ENCODE measurements at places on chromosomes 1 and 21.
A peak's percentile ranks its signal among the peaks of the same experiment; 100 is the strongest.

- no peak for DNase-seq
These were observed 69.5 kb downstream of the ADARB1 start for GRCh38 chr21:45143855-45144254.

DNA sequence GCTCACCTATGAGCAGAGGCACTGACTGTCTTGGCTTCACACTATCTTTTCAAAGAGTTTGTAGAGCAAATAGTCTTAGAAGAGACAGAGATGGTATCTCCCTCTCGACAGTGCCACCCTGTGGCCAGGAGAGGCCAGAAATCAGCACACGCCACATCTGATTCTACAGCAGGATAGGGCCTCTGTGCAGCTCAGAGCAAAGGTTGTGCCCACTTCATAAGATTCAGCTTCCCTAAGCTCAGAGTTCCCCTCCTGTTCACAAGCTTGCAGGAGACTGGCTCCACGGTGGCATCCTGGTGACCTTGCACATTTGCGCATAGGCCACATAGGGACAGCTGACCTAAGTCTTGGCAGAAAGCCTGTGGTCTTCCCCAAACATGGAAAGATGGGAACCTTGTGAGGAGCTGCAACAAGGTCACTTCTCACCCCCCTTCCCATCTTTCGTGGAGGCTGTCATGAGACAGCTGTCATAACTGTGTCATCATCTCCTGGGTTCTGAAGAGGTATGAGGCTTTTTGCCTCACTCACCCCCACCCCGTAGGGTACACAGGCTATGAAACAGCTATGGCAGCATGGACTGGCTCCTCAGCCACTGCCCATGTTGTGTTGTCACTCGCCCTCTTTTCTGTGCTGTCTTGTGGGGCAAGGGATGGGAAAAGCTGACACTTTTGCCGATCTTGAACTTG lies 3.0 kb downstream of the ITLN2 start:
- DNase-seq: peak; percentile 17

DNA sequence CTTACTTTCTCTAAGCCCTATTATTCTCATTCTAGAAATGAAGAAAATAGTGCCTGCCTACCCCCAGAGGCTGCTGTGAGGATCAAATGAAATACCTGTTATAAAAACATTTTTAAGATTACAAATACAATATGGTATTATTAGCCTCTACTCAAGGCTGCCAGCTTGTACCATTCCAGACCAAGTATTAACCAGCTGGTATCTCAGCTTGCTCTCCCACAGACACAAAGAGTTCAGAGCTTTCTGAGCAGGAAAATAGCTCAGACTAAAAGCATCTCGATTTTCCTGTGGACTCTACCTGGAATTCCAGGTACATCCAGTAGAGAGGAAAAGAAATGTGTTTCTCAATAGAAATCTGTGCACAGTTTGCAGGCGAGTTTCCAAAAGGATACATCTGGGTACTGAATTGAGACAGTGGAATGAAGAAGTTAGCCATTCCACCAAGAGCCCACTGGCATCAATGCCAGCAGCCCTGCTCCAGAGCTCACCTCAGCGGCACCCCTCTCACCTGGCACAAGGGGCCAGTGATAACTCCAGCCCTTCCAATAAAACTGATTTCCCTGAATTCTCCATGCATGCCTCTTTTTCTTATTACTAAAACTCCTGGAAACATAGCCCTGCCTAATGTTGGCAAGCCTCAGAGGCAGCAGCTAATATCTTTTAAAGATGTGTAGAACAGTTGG lies 31.0 kb downstream of the TGFBR3 start:
- no peak for DNase-seq

DNA sequence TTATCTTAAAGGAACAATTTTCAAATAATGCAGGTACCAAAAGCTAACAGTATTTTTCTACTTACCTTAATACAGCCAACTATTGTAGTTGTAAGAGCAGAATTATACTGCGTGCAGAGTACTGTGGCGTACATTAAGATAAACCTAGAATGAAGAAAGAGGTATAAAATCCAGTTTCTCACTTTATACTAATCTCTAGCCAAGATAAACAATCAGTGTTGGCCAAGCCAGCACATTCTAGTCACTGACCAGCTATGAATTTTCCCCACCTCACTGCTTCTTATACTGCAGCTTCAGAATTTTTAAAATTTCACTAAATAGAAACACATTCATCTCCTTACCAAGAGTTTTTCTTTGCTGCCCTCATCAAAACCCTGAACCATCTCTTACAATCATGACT lies 33.6 kb downstream of the SLC35D1 start:
- DNase-seq: no peak

GRCh38 chr1:221777431-221778072 lies 35.7 kb upstream of the DUSP10 start:
- DNase-seq: no peak

- no peak for DNase-seq
These were observed 14.4 kb upstream of the AKR1A1 start for GRCh38 chr1:45535988-45536766.

DNA sequence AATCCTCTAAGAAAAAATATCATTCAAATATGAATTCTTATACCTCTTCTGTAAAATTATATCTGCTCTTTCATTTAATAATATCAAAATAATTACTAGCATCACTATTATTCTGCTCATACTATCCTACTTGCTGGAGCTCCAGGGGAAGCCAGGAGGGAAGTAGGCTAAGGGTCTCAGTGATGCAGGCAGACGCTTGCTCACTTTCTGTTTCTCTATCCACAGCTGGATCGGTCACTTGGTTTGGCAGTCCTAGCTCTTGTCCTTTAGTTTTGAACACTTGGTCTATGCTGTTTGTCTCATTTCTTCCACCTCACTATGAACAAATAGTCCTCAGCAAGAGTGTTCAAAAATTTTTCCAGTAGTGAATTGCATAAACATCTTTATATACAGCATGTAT lies 11.3 kb downstream of the CCDC190 start:
- DNase-seq: no peak

DNA sequence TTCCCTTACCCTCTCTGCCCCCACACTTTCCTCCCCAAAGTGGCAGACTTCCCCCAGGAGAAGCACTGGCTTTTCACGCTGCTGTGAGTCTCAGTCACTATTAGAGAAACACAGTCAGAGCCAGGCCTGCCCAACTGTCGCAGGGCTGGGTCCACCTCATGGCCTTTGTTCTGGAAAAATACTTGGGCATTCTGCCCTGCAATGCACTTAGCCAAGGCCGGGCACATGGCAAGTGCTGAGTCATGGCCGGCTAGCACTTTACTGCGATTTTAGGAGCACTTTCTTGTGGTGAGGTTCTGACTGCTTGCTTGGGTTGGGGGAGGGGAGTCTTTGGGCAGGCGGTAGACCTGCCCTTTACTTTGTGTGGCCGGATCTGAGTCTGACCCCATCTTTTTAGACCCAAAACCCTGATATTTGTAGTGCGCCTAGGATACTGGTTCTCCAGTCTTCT lies 7.7 kb downstream of the EPHX1 start:
- no peak for DNase-seq

GRCh38 chr21:44051462-44051941 lies 39.4 kb downstream of the TRAPPC10 start:
- DNase-seq: no peak

DNA sequence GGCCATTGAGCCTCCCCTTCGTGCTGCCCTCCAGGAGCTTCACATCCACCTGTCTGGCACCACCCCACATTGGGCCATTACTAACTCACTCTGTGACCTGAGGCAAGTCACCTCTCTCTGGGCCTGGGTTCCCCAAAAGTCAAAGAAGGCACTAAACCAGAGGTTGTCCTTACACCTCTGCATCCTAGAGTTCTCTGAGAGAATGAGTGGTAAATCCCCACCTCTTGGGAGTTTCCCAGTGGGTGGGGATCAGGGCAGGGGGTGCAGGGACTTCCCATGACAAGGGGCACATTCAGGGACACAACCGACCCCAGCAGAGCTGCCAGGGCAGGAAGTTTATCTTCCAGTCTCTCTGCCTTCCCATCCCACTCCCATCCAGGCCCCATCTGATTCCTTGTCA lies 99.7 kb downstream of the EPHB2 start:
- DNase-seq: no peak

GRCh38 chr1:178243119-178243518 lies 149.2 kb downstream of the RASAL2 start:
- DNase-seq: no peak

GRCh38 chr1:228937851-228938536 lies 202.7 kb downstream of the RHOU start:
- no peak for DNase-seq

DNA sequence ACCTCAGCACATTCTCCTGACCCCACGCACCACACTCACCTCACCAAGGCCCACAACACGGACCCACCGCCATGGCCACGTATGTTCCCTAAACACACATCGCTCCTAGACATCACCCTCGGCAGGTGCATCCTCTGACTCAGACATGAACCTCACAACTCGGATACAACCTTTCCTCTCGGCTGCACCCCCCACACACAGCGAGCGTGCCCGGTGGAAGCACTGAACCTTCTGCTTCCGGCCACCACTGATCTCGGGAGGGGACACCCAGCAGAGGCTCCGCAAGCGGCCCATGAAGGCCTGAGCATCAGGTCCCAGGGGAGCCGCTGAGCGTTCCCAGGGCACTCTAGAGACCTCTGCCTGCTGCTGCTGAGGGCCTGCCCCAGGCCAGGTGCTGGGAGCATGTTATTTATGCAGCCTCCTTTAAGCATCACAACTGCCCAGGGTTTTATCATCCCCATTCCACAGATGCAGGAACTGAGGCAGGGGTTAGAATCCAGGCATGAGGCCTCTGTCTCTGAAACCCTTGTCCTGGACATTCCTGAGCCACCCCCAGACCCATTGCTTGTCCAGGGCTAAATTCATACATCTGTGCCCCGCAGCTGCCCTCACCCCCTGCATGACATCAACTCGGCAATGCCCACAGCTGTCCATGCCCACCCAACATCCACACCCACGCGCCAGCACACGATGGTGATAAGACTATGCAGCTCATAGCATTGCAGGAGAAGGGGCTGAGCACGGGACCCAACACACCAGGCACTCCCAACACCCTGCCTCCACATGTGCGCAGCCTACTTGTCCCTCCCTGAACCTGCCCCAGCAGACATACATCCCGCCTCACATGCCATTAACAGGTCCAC lies 27.0 kb downstream of the SDC3 start:
- no peak for DNase-seq

DNA sequence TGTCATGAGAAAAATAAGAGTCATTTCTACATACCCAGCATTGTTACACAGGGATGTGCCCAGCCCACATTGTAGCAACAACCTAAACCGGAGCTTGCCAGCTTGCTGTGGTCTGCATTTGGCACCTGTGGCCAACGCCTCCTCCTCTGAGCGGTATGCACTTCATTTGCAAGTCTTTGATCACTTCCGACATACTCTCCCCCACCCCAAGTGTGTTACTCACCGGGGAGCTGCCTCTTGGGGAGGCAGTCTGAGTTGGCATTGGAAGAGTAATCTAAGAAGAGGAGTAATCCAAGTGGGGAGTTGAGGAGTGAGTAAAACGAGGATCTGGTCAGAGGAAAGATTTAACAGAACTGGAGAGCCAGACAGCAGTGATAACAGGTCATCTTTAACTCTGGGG lies 3.8 kb downstream of the BCL9 start:
- DNase-seq: peak; percentile 60

DNA sequence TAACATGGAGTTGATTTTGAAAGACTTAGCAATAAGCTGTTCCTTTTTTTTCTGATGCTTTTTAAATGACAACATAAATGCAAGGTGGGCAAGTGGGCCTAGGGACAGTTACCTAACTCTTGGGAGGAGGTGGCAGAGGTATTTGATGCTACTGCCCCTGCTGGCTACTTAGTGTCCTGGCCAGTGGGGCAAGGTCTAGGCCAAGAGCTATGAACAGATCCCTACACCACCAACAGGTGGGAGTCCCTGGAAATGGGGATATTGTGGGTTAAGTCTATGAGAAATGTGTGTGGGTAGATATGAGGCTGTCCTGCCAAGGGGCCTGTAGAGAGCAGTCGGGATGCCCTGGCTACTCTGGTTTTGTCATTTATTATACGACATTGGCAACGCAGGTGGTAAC lies 31.3 kb upstream of the B3GALT5 start:
- no peak for DNase-seq

DNA sequence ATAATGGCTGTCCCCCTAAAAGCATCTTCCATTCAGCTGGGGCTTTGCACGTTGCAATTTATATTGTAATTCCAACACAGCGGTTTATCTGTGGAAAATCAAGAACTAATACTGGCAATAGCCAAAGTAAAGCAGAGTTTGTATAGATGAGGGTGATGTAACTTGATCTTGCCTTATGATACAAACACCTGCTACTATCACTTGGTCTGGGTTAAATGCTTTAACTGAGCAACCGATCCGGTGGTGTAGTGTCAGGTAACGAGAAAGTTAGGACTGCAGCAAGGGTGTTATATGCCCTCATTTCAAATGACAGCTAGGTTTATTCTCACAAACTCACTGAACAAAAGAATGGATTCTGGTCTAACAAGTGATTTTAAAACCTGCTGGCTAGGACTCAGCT lies 47.3 kb upstream of the PLPPR4 start:
- no peak for DNase-seq

GRCh38 chr1:215497528-215497927 lies 69.6 kb upstream of the KCTD3 start:
- DNase-seq: no peak

GRCh38 chr1:30834253-30834652 lies 74.3 kb downstream of the SDC3 start:
- no peak for DNase-seq

GRCh38 chr21:31714741-31715365 lies 17.1 kb downstream of the SCAF4 start:
- no peak for DNase-seq

DNA sequence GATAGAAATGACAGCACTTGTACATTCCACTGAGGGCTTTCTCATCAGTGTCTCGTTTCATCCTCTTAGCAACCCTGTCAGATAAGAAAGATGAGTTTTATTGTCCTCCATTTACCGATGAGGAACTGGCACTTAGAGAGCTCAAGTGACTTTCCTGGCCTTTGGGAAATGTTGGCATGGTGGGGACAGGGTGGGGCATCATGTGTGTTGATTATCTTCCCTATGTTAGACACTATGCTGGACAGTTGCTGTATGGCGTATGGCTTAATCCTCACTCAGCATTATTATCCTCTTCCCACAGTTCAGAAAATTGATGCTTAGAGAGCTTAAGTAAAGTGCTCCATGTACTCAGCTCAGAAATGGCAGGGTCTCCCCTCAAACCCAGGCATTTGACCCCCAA lies 163.2 kb downstream of the CAMTA1 start:
- no peak for DNase-seq

DNA sequence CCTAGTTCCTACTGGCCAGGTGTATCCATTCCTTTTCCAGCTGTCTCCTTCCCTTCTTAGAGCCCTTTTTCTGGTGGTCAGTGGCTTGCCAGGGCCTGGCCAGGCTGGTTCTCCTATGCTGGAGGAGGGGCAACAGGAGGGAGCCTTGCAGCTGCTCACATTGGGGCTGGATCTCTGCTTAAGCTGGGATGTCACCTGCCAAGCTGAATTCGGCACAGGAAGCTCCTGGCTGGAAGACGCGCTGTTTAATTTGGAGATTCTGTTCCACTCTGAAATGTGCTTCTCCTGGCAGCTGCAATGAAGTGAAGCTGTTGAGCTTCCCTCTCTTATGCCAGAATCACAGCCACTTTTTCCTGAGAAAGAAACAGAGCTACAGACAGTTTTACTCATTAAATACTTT lies 56.0 kb upstream of the POU3F1 start:
- DNase-seq: no peak

Data from activated CD8-positive, alpha-beta memory T cell treated with anti-CD3 and anti-CD28 coated beads for 1 hour (primary cell).